ENCODE measurements at places on chromosomes 7 and 10.
A peak's percentile ranks its signal among the peaks of the same experiment; 100 is the strongest.

DNA sequence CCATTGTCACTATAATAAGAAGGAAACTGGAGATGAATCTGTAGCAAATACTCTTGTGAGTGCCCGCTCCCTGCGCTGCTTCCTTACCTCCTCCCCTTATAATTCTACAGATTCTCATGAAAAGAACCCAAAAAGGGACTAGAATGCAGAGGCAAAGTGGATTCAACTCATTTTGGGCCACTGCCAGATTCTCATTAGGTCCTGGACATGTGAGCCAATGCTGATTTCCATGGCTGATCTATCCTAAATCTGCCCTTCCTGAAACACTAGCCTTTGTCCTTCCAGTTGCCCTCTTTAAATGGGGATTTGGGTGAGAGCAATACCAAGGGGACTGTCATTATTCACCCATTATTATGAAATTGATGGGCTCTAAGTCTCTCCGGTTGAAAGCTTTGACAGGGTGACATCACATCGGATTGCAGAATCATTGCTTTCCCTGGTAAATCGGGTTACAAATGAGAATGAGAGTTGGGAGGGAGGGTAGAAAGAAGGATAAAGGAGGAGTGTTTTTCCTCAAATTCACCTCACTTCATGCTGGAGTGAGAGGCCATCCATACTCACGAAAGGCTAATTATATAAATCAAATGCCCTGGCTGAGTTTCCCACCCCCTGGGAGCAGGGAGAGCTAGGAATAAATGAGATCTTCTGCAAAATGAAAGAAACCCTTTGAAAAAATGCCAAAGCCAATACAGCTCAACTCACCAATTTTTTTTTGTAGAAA, 37.5 kb downstream of the PTN start:
- peak; percentile 12 for DNase-seq

- DNase-seq: no peak
Observed at GRCh38 chr7:24968165-24968564, 11.8 kb downstream of the OSBPL3 start.

GRCh38 chr10:72525689-72526088, 100.2 kb downstream of the MICU1 start:
- peak; percentile 7 for DNase-seq

- peak; percentile 74 for DNase-seq
Observed at GRCh38 chr10:84348860-84349259, 20.5 kb downstream of the CCSER2 start.

DNA sequence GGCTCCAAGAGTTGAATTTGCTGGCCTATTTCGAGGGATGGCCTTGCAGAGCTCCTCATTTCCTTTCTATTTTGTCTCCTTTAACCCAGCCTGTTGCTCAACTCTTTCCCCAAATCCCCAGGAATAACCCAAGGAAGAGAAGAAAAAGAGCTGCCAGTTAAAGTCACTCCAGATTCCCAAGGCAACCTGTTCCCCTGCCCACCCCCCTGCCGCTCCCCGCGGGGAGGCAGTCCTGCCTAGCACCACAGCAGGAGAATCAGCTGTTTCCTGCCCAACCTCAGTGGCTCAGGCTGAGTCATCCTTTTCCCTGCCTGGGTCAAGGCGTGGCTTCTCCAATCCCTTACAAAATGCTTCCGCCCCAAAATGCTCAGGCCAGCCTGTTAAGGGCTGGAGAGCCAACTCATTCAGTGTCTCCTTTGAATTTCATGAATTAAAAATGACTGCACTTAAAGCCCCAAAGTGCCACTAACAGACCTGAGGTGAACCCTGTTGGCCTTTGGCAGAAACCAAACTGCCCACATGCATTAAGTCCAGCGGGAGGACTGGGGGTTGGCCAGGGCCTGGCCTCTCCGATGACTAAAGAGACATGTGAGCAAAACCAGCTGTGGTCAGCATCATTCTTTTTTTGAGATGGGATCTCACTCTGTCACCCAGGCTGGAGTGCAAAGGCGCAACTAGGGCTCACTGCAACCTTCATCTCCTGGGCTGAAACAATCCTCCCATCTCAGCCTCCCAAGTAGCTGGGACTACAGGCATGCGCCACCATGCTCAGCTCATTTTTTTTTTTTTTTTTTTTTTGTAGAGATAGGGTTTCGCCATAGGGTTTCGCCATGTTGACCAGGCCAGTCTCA, 83.2 kb upstream of the KIF5B start:
- peak; percentile 90 for DNase-seq

GRCh38 chr10:78771260-78771659, 297.5 kb upstream of the ZMIZ1 start:
- no peak for DNase-seq

- no peak for DNase-seq
Observed at GRCh38 chr10:102185272-102185671, 33.1 kb downstream of the NOLC1 start.

DNA sequence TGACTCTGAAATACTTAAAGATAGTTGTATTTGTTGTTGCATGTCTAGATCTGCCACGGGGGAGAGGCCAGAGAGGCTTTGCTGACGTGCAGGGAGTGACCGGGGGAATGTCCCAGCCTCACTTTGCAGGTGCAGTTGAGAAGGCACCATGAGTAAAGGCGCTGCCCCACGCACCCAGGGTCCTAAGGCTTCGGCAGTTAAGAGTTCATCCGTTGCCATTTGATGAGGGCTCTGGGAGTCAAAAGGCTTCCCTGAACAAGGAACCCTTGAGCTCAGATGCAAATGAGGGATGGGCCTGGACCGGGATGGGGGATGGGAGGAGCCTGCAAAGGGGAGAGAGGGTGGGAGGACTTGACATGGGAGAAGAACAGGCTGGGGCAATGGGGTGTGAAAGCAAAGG, 20.4 kb downstream of the PPP2R2D start:
- DNase-seq: no peak

- no peak for DNase-seq
Observed at GRCh38 chr10:76089556-76090180, 658.2 kb downstream of the LRMDA start.

DNA sequence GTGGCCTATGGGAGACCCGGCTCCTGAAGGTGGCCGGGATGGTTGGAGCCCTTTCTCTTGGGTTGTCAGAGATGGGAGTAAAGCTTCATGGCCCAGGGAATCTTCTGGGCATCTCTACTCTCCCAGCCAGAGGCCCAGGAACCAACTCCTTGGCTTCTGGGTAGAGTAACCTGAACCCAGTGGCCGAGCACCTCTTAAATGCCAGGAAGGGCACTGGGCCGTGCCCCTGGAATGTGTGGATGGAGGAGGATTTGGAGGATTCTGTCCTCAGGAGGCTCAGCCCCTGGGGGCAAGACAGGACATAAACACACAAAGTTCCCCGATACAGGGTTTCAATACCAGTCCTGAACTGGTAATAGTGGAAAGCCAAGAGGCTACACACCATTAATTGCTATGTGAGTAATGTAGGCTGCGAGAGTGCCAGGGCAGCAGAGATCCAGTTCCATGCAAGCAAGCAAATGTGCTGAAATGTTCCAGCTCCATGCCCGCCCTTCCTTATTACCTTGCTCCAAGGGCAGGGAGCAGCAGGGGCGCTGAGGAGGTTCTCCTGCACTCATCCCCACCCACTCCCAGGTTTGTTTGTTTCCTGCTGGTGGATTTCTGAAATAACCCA, 1.2 kb downstream of the PALD1 start:
- no peak for DNase-seq

- no peak for DNase-seq
Observed at GRCh38 chr7:71843676-71844075, 568.5 kb downstream of the CALN1 start.

DNA sequence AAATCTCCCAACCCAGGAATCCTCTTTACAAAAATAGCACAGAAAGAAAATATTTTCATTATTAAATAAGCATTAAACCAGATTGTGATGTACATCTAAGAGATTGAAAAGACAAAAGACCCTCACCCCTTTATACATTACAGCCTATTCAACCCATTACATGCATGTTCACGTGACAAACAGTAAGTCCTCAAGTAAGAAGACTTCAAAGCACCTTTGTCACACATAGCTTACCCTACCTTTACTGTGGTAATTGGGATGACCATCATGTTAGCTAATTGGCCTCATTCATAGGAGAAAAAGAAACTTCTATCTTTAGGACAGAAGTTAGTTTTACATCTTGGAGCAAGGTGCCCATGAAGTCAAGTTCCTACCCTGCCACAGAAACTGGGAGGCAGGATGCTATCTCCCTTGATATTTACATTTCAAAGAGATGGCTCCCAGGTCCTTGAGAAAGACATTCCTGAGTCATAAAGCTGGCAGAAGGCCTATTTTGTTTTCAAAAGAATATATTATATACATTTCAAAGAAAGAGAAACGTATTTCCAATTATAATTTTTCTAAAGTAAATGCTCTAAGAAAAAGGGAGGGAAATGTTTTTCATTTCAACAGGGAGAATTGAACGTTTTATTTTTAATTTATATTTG, 48.1 kb downstream of the GNAI1 start:
- peak; percentile 11 for DNase-seq

- no peak for DNase-seq
Observed at GRCh38 chr10:34743814-34744213, 71.3 kb downstream of the PARD3 start.

DNA sequence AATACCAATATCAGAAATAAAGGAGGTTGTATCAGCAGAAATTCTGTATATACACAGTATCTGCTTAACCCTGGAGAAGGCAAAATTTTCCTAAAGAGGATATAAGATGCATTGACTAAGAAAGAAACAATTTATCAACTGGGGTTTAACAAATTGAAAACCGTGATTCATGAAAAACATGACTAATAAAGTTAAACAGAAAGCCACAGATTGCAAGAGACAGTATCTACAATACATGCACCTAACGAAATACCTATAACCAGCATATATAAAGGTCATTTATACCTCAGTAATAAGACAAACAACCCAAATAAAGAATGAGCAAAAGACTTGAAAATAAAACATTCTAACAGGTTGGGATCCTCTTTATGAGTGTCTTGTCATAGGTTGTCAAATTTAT, 101.8 kb downstream of the IQUB start:
- DNase-seq: no peak

- no peak for DNase-seq
Observed at GRCh38 chr10:19638896-19639233, 177.4 kb upstream of the PLXDC2 start.
